GM12864 (cell line): ENCODE measurements at places on chromosomes 3 and 15.

DNA sequence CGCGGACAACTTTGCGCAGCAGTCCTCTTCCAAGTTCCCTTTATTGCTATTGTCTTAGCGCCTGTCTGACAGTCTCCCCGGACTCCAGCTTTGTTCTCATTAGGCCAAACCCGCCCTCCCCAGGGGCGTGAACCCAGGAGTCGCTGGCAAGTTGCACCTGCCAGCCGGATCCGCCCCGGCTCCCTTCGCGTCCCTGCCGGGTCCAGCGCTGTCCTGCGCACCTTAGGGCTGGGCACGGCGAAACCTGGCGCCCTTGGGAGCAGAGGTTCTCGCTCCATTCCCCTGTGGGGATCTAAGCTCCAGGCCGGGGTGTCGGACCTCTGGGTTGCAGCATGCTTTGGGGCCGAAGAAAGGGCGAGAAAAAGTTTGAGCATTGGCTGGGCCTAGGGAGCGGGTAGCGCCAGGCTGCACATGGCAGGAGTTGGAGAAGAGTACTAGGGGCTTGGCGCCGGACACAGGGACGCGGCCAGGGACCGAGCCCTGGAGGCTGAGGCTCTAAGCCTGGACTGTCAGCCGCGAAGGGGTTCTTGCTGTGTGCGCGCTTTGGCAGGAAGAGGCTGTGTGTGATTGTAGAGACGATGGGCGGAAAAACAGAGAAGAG lies 335.1 kb upstream of the THRB start:
- DNase-seq, result no peak

DNA sequence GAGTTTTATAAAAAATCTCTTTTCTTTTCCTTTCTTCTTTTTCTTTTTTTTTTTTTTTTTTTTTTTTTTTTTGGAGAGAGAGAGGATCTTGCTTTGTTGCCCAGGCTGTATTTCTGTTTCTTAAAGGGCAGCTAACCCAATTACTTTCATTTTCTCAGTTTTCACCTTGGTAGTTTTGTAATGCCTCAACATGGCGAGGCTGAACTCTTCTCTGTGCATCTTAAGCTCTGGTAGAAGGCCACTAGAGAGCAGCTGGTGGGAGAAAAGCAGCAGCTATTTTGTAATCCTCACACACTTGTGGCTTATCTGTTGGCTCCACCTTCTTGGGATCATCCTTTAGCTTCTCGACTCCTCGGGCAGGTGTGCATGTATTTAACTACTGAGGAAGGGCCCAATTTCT lies 152.2 kb upstream of the MEIS2 start:
- DNase-seq, result no peak

DNA sequence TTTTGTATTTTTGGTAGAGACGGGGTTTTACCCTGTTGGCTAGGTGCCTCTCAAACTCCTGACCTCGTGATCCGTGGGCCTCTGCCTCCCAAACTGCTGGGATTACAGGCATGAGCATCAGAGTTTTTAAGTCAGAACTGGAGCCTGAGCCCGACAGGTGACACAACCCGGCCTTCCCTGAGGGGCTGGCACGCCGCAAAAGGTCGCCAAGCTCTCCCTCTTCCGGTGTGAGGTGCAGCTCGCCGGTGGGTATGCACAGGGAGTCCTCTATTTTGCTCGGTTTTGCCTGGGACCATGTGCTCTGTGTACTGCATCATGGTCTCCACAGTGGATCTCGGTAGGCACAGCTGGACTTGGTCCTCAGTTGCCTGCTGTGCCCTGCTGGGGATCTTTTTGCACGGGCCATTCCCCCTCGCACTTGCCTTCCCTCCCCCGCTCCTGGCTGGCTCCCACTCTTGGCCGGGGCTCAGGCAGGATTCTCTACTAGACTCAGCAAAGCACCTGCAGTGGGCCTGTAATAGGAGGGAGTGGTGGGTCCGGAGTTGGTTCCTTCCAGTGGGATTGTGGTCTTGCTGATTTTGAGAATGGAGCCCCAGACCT lies 101.2 kb upstream of the KLF13 start:
- no peak for DNase-seq

- DNase-seq, result no peak
These were observed 158.2 kb downstream of the SPATA16 start for GRCh38 chr3:172982736-172983364.

- DNase-seq, result no peak
These were observed 16.7 kb downstream of the KCNMB3 start for GRCh38 chr3:179234199-179234598.

DNA sequence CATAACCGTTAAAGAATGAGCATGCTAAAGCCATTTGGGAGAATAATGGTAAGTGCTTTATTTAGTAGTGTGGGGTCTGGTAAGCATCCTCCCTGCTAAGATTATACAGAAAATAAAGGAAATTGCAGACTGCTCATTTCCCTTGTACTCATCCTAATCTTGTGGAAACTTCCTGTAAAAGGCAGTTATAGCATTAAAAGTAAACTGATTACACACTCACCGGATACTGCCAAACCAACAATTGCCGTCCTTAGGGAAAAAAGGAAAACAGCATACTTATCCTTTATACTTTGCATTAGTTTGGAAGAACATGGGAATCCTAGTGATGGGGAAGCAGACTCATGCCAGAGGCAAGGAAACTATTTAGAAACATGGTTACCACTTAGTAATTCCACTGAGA lies 5.3 kb upstream of the SPRED1 start:
- no peak for DNase-seq

GRCh38 chr3:161137260-161137659 lies 32.1 kb upstream of the B3GALNT1 start:
- DNase-seq, result no peak
